ENCODE measurements at places on chromosomes 16 and 17.
A peak's percentile ranks its signal among the peaks of the same experiment; 100 is the strongest.

- DNase-seq = no peak
Observed at GRCh38 chr16:71943887-71944286, 48.6 kb downstream of the IST1 start.

GRCh38 chr17:18257268-18257981 lies 1.1 kb downstream of the FLII start:
- DNase-seq = peak; percentile 84

GRCh38 chr16:80674884-80675283 lies 129.5 kb downstream of the CDYL2 start:
- DNase-seq = no peak

DNA sequence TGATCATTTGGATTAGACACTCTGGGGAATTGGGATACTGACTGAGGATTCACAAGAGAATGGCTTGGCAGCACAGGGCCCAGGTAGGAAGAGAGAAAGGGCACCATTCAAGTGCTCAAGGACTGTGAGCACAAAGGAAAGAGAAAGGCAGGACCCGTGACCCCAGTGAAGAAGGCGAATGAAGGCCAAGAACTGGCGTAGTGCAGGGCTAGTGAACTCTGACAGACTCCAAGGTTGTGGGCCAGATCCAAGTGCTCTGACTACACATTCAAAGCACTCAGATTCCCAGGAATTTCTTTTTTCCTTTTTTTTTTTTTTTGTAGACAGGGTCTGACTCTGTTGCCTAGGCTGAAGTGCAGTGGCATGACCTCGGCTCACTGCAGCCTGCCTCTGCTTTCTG lies 5.0 kb downstream of the GTF3C1 start:
- DNase-seq = no peak

Data from upper lobe of right lung (tissue), 1 donor.